Activated CD4-positive, alpha-beta T cell treated with anti-CD3 and anti-CD28 coated beads, Interleukin-2, amount 50 U/mL, for 1 hour (primary cell): ENCODE measurements at places on chromosomes 12 and 14.

GRCh38 chr12:47378907-47379306 is 299.1 kb upstream of the AMIGO2 start:
- DNase-seq, result no peak

DNA sequence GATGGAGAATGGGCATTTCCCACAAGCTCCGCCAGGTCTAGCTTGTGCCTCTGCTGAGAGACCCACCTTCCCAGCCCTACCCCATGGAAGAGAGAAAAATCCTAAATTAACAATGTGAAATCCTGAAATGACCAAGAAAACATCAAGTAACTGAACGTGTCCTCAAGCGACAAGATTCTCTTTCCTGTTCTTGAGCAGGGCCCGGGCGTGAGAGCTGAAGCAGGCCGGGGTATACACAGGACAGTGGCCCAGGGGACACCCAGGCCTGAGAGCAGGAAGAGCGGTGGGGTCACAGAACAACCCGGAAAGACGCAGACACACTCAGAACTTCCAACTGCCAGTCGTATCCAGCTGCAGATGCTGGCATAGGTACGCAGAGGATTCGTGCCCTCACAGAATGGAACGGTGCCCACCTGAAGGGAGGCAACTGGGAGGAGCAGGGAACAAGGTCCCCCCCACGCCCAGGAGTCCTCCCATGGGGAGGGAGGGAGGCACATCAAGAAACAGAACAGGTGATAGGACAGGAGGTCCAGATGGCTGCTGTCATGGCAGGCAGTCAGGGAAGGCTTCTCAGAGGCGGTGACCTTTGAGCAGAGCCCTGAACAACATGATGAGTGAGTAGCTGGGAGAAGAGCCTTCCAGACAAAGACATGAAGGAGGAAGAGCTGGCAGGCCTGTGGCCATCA is 9.1 kb downstream of the RIMBP2 start:
- DNase-seq, result no peak

- no peak for DNase-seq
Measured at GRCh38 chr12:32030151-32030550, 70.9 kb downstream of the RESF1 start.

GRCh38 chr14:51996148-51996746 is 6.9 kb downstream of the RTRAF start:
- no peak for DNase-seq

DNA sequence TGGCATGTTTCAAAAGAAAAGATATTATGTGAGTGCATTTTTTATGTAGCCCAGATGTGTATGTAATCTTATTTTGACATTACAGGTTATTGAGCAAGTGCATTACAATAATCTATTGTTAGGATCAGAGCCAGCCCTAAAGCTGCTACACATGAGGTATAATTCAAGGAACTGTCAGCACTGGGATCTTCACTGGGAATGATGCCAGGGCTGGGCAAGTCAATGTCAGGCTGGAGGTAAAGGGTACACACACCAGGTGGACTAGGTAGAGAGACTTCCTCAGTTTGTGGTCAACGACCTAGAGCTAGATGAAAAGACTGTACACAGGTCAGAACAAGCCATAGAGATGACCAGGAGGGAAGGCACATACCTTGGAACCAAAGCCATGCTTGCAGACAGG is 15.4 kb downstream of the TRIM9 start:
- no peak for DNase-seq
